ENCODE measurements at places on chromosomes 12 and 14. TPM values are rescaled to one million over a fixed set of nuclear protein-coding genes. Genes with fewer than 3 reads are reported as not detected.

DNA sequence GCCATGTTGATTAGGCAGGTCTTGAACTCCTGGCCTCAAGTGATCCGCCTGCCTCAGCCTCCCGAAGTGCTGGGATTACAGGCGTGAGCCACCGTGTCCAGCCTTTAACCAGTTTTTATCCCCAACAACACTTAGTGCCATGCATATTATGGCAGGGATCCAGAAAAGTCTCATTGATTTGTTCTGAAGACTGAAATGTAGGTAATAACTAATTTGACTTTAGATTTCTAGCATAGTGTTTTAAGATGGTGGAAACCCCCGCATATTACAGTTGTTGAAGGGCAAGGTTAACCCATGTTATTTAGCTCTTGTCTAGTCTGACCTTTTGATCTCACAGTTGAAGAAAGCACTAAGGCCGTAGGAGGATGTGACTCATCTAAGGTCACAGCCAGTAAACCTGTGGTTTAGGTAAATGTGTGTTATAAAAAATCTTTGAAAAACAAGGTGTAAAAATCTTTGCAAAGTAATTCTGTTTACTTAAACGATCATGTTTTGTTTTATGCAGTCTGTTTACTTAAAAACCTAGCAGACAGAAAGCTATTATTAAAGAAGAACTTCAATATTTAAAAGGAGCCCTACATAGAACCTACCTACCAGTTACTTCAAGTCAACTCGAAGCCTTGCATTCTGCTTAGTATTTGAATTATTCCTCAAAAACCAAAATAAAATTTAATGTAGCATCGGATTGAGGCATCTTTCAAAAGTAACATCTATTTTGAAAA is 24.8 kb downstream of the BICDL1 start:
- DNase-seq, result peak; percentile 41
- H3K27me3 ChIP-seq, result no peaks in the 10 kb centered on the region

- no peak overlapping the region for H3K4me3 ChIP-seq
Measured at GRCh38 chr12:71243370-71243769, 85.6 kb upstream of the TSPAN8 start.

- peaks cover 18% of the 10 kb centered on the region for H3K4me1 ChIP-seq
- H3K36me3 ChIP-seq, result no peaks in the 10 kb centered on the region
- no peaks in the 10 kb centered on the region for H3K27me3 ChIP-seq
- peak; percentile 90 for DNase-seq
Measured at GRCh38 chr12:103495469-103496456, at the start of gene C12orf42. Gene C12orf42, minus strand, starts transcription at chr12:103495968. Its CDS starts 17,542 bp downstream, at chr12:103478426.

DNA sequence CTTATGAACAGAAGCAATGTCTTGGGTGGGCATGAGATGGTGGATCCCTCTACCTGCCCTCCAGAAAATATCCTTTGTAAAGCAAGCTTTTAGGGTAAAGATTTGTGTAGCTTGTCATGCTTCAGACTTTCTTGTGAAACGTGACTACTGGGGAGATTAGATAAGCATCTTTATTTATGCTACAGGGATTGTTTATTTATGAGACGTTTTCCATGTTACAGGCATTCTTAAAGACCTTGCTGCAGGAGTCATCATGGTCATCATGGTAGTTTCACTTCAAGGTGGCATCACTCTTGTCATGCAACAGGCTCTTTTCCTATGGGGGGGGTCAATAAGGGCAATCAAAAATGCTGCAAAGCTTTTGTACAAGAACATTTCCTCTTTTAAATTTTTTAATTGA is 8.2 kb upstream of the MIS18BP1 start:
- no peak overlapping the region for H3K4me3 ChIP-seq
- no peaks in the 10 kb centered on the region for H3K27me3 ChIP-seq
- DNase-seq, result no peak
- no peak overlapping the region for H3K27ac ChIP-seq
- H3K4me1 ChIP-seq, result no peaks in the 10 kb centered on the region

The LMNTD1 gene
- total RNA-seq, result not detected

The AJUBA gene
- total RNA-seq, result 0.83 TPM

The CD27 gene
- 116 TPM for total RNA-seq
